ENCODE measurements at places on chromosomes 5 and 9.

DNA sequence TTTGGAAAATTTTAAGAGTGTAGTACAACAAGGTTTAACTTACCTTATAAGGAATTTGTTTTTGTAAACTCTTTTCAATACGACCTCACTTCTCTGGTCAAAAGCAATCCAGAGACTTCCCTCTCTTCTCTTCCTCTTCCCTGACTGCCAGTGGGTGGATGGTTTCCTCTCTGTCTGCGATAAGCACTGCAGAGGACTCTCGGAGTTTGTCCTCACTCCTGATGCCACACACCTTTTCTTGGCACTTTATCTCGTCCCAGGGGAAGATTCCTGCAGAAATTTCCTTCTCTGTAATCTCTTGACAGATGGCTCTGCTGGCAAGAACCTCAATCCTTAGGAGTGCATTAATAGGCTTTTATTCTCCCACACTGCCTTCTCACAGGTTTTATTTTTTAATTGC lies 641.6 kb downstream of the NR2F1-AS1 start:
- no peak for DNase-seq

DNA sequence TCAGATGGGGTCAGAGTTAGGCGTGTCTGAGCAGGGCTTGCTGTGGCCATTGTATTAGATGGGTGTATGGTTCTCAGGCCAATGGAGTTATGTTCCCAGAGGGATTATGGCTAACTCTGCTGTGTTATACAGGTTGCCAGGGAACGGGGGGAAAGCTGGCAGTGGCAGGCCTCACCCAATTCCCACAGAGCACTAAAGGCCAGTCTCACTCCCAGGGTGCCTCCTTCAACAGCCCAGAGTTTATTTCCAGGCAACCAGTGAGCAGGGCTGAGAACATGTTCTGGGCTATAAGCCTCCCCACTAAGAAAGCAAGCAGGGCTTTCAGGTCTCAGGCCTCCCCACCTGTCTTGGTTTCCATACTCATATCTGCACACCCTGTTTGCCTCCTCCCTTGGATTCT lies 597.9 kb downstream of the ZNF608 start:
- no peak for DNase-seq

DNA sequence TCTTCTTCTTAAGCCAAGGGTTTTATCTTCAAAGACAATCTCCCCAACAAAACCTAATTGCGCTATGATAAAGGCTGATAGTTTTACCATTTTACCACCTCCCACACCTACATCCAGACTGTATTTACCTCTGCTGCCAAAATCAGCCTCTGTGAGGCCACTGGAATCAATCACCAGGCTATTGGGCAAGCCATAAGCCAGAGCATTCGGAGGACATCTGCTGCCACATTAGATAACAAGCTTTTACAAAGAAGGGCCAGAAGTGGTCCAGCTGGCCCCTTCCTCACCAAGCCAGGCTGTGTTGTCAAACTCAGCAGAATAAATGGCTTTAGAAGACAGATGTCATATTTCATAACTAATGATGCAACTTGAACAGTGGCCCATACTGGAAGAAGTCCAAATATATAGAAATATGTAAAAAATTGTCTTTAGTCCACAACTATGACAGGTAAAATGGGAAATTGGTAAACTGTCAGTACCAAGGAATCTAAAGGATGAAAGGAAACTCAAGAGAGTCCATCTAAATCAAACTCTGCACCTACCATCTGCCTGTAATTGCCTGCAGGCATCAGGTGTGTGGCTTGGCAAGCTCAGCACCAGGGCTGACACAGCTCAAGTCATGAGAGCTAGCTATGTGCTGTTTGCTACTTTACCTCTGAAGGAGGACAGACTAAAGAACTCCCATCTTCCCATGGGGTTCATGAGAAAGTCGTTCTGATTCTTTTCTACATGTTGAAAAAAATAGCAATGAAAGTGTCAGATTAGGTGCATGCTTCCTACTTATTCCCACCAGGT lies 16.1 kb downstream of the SLC45A2 start:
- DNase-seq, result no peak

GRCh38 chr5:61280205-61280604 lies 51.9 kb upstream of the ZSWIM6 start:
- DNase-seq, result no peak

DNA sequence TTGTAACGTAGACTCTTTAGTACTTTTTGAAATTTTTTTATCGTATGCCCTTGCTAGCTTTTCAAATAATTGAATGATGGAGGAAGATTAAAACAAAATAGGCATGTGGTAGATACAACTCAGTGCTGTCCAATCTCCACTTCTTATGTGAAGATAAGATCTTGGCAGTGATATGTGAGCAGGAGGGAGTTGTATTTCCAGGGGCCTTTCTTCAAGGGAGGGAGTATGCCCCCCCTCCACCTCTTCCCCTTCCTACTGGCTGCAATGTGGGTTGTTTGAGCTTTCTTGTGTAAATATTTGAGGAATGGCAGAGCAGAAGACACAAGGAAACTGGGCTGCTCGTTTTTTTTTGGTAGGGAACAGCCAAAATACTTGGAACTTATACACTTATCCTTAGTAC lies 374.9 kb downstream of the PSAT1 start:
- DNase-seq, result no peak

- no peak for DNase-seq
Measured at GRCh38 chr9:34884747-34885189, 73.3 kb upstream of the PHF24 start.

DNA sequence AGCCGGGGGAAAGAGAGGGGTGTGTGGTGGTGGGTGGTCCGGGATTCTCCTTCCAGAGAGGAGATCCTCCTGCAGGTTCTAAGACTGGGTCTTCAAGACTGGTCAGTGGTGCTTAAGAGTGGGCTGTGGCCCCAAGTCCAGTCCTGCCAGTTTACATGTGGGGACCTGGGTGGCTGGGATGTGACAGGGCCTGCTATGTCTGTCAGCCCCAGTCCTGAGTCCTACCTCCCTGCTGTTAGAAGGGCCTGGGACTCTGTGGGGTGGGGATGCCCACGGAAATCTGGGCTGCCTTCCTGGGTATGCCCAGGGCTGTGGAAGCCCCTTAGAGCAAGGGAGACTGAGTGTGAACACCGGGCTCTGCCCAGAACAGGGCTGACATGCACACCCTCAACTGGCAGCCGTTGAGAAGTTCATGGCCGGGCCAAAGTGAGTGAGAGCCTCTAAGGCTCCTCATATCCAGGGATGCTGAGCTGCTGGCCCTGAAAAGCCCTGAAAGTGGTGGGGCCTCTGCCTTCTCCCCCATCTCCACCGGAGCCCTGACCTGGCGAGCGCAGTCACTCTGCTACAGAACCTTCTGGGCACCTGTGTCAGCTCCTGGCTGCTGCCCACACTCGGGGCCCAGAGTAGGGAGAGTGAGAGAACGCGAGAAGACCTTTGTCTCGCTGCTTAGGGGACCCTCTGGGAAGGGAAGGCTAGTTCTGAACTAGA lies 1.7 kb downstream of the PHF2 start:
- DNase-seq, result no peak

DNA sequence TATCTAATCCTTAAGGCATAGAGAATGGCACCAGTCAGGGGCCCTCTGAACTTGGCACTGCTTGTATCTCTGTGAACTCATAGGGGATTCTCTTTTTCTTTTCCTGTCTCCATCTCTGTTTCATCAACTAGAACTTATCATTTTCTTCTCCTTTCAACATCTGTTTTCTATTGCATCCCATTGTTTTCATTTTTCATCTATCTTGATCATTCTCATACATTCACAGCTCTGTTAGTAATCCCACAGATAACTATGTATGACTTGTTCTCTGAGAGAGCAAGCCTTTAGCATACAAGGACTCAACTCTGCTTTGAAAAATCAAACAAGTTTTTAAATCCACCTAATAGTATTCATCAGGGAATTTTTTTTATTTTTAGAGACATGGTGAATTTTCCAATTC lies 264.3 kb downstream of the ARRDC3 start:
- DNase-seq, result no peak

DNA sequence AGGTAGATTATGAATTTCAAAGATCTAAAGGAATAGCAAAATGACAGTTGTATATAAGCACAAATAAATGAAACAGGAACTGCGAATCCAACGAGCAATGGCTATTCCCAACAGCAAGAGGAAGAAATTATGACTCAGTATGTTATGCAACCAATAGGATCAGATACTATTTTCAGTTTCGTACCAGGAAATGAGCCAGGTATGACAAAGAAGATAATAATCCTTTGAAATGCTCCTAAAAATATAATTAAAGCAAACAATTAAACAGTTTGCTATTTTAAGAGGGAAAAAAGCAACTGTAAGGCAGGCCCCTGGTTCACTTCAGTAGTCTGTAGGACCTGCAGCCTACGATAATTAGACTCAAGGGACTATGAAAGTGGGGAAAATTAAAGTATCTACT lies 58.9 kb downstream of the AUH start:
- DNase-seq, result no peak

DNA sequence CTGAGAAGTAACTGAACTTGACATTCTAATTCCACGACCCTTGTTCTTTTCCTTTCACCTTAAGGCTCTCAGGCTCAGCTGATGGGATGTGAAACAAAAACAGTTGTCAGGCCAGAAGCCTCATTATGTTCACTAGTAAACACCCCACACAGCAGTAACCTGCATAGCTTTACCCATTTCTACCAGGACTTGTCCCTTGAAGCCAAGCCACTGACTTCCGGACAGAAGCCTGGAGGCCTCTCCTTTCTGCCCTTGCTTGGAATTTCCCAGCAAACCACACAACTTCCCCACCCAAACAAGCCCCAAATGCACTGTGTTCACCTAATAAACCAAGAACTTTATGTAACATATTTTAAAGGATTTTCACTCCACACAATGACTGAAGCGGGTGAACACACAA lies 19.6 kb downstream of the PRUNE2 start:
- no peak for DNase-seq

GRCh38 chr5:14185326-14186058 lies 42.4 kb downstream of the TRIO start:
- DNase-seq, result no peak

DNA sequence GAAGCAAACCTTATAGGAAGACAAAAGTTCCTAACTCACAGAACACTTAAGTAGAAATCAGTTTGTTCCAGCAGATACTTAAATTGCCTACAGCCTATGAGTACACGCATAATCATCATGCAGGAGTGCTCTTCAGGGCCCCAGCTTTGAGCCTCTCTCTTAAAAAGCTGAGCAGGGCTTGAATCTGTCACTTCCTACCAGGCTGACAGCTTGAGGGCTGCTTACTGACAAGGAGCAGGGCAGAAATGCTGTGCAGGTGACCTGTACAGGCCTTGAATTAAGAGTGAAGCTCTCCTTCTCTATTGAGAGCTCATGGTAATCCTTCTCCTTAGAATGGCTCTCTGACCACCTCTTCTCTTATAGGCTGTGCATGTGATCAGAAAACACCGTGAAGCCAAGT lies 66.5 kb upstream of the MAST4 start:
- no peak for DNase-seq

GRCh38 chr5:33891446-33891787 lies 373 bp downstream of the ADAMTS12 start:
- DNase-seq, result no peak

- DNase-seq, result no peak
Measured at GRCh38 chr5:59725392-59725767, 168.1 kb downstream of the PDE4D start.

GRCh38 chr9:93058355-93059010 lies at the start of gene SUSD3:
SUSD3 (plus strand) TSS chr9:93058701; CDS start chr9:93058743, 42 bp downstream.
- DNase-seq, result no peak

DNA sequence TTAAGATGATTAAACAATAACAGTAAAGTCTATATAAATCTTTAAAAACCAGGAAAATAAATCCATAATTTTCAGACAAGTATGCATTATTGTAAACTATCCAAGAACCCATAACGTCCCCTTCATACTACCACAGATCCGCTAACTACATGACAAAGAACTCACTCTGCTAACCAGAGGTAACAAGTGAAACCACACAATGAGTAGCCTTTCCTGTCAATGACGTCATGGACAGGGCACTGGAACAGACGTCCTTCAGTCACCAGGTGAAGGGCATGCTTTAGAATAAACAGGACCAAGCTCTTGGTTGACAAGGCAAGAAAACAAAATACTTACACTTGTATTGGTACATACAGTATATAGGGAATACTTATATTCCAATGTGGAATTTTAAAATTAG lies 45.2 kb downstream of the RNF130 start:
- DNase-seq, result no peak

- DNase-seq, result no peak
Measured at GRCh38 chr9:77866878-77867277, 164.7 kb downstream of the GNAQ start.

- DNase-seq, result no peak
Measured at GRCh38 chr9:76502746-76503145, 43.8 kb downstream of the GCNT1 start.

DNA sequence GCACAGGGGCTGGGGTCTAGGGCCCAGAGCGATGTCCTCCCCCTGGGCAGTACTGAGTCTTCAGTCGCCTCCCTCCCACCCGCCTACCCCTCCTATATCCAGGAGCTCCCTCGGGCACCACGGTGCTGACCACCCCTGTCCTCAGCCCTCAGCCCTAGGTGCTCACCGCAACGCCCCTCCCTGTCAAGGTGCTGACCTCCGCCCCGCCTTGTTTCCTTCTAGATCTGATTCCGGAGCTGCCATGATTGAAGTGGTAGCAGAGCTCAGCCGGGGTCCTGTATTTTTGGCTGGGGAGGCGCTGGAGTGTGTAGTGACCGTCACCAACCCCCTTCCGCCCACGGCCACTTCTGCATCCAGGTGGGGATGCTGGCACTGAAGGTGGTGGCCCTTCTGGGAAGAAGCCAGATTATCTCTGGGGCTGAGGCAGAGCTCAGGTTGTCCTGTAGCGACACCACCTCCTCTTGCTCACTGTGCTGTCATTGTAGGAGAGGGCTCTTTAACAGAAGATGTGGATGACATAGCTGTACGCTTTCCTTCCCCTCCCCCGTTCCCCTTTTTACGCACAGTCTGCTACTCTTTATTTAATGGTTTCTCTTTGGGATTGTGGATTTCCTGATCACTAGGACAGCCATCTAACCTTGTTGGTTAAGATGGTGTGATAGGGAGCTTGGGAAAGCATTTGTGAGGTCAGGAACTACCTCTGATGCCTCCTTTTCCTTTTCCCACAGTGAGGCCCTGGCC lies 598 bp downstream of the RGP1 start:
- no peak for DNase-seq

GRCh38 chr5:1479066-1479465 lies 33.8 kb upstream of the SLC6A3 start:
- DNase-seq, result no peak

GRCh38 chr5:171709930-171710329 lies 75.7 kb upstream of the SMIM23 start:
- no peak for DNase-seq
